Stimulated activated CD8-positive, alpha-beta memory T cell treated with anti-CD3 and anti-CD28 coated beads, Interleukin-7, amount 100 ng/mL, for 48 hours (primary cell): ENCODE measurements at places on chromosomes 2 and 18.
A peak's percentile ranks its signal among the peaks of the same experiment; 100 is the strongest.

DNA sequence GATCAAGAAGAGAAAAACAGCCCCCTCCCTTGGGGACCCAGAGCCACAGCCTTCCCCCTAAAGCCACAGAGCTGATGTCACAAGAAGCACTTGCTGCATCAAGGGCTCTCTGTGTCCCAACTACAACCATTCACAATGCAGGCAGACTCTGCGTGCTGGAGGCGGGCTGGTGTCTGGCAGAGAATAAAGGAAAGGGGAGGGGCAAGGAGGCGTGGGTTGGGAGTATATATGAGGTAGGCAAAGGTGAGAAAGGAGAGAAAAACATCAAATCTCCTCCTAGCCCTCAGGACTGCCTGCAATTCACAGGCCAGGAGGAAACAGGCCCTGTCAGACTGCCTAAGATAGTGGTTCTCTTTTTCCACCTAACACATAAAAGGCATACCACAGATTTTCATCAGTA lies 48.8 kb upstream of the IHH start:
- DNase-seq = peak; percentile 57

DNA sequence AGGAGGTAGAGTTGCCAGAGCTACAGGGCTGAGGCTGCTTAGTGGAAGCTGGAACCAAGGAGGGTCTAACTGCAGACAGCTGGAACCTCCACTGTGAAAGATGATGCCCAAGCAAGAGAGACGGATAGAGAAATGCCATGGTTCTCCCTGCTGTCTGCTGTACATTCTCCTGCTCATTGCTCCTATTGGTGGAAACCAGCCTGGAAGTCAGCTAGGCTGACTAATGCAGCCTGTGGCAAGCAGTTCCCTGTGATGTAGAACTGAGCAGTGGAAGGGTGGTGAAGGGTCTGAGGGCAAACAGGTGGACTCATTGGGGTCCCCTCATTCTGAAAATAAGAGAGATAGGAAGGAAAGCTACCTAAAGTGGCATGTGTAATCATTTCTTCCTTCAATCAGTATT lies 563.6 kb downstream of the SLC4A3 start:
- DNase-seq = no peak

GRCh38 chr2:191664823-191665677 lies 12.9 kb upstream of the NABP1 start:
- DNase-seq = no peak

GRCh38 chr2:173851141-173851641 lies 114.0 kb downstream of the SP3 start:
- no peak for DNase-seq

DNA sequence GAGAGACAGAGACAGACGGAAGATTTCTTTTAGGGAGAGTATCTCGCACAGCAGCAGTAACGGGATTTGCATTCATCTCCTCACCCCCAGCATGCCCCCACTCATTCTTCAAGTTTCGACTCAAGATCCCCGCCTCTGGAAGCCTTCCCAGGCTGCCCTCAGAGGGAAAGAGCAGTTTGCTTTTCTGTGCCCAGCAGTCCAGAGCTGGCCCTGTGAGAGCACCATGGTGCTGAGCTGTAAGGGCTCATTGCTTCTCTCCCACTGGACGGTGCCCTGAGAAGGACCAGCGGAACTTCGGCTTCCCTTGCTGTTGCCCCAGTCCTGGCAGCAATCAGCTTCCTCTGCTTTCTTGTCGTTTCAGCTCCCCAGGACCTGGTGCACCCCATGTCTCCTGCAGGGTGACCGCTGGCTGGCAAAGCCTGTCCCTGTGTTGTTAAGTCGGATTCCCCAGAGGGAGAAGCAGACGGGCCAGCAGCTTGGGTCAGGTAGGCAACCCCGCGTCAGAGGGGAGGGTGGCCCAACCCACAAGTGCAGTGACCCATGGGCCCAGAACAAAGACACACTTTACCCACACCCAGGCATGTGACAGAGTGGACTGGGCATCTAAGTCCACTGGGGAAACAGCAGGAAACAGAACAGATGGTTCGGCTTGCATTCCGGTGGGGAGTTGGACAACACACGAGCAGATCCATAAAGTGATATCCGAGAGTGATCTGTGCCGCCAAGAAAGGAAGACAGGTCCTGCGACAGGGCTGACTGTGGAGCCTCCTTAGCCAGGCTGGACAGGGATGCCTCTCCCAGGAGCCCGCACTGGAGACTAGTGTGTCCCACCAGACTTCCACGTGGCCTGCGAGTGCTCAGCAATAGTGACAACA lies 36.6 kb downstream of the TMEM177 start:
- DNase-seq = no peak

DNA sequence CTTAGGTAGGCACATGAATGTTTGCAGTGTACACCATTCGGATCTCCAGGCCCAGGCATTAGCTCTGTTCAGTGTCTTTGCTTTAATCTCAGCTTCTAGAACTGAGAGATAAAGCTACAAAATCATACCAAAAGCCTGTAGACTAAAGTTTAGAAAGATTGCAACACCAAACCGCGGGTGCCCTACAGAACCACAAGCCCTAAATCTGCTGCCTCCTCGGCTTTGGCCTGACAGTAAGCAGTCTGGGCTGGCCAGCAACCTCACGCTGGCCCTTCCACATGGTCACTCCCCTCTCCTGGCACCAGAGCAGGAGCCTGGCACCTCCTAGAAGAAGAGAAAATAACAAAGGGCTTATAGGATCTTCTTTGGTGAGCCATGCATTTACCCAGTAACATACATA lies 8.9 kb upstream of the OSR1 start:
- DNase-seq = no peak

- peak; percentile 31 for DNase-seq
Measured at GRCh38 chr2:95115418-95115817, 6.2 kb downstream of the MRPS5 start.

DNA sequence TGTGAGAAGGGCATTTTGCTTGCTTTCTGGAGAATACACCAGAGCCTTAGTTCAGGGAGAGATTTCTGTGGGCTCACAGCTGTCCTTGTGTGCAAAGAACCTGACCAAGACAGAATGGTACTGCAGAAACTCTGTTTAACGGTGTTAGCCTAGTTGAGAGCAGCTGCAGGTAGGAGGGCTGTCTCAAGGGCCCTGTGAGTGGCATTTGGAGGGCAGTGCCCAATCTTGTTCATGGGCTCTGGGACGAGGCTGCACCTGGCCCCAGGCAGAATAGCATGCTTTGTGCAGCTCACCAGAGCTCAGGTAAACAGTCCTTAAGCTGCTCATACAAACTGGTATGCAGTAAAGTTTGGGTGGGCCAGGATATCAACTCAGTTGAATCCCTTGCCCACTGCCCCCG lies 16.9 kb upstream of the RGPD4 start:
- DNase-seq = no peak

GRCh38 chr18:59182673-59183072 lies 37.3 kb upstream of the GRP start:
- no peak for DNase-seq

DNA sequence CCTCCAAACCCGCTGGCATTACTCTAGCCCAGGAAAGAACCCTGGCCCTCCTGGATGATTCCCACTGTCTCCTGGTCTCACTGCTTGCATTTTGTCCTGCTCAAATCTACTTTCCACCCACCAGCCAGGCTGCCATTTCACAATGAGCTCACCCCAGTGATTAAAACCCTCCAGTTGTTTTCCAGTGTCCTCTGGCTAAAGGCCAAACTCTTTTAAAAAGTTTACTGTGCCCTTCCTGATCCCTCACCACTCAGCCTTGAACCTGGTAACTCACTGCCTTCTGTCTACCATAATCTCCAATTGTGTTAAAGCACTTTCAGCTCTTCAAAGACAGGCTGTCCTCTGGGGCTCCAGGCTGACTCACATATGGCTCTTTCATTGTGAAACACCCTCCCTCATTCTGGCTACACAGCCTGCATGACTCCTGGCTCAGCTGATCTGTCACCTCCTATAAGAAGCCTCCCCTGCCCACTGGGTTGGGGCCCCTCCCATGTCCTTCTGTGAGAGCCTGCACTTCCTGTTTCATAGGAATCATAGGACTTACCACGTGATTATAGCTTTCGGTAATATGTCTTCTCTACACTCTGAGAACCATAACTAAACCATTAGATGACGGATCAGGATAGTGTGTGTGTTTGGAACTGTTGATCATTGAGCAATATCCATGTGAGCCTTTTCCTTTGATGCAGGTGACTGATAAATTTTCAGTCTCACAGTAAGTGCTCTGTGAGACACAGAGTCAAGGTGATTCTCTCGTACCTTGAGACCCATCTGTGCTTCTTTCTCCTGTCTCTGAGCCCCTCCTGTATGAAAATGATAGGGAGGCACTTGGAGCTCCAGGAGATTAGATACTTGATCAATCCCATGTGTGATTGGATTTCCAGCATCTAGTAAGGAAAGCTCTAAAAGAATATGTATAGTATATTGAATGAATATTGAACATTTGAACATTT lies 590.8 kb upstream of the ID2 start:
- peak; percentile 34 for DNase-seq

GRCh38 chr2:203782262-203782976 lies 76.0 kb downstream of the CD28 start:
- DNase-seq = peak; percentile 65

DNA sequence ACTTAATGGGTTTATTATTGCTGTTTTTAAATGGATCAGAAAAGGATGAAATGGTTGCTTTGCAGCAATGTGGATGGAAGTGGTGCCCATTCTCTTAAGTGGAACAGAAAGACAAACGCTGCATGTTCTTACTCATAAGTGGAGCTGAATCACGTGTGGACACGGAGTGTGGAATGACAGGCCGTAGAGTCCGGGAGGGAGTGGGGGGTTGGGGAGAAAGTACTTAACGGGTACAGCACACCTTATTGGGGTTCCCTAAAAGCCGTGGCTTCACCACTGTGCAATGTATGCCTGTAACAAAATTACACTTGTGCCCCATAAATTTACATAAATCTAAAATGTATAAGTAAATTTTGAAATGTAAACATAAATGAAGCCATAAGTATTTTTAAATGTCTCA lies 64.0 kb upstream of the CTDP1 start:
- DNase-seq = no peak

GRCh38 chr2:232133078-232133477 lies 171.6 kb downstream of the DIS3L2 start:
- DNase-seq = no peak

- no peak for DNase-seq
Measured at GRCh38 chr2:69168144-69168813, 155.3 kb downstream of the ANTXR1 start.
